ENCODE measurements at places on chromosomes 1 and 21.

- no peak for DNase-seq
Measured at GRCh38 chr1:89624314-89624713, 8.6 kb upstream of the LRRC8C start.

GRCh38 chr1:61395146-61395800 lies 312.9 kb downstream of the NFIA start:
- no peak for DNase-seq

- no peak for DNase-seq
Measured at GRCh38 chr1:9149837-9150581, 21.1 kb upstream of the GPR157 start.

GRCh38 chr21:37257511-37257966 lies 9.6 kb downstream of the VPS26C start:
- DNase-seq: no peak

GRCh38 chr1:185284116-185284515 lies 32.9 kb downstream of the IVNS1ABP start:
- DNase-seq: no peak

DNA sequence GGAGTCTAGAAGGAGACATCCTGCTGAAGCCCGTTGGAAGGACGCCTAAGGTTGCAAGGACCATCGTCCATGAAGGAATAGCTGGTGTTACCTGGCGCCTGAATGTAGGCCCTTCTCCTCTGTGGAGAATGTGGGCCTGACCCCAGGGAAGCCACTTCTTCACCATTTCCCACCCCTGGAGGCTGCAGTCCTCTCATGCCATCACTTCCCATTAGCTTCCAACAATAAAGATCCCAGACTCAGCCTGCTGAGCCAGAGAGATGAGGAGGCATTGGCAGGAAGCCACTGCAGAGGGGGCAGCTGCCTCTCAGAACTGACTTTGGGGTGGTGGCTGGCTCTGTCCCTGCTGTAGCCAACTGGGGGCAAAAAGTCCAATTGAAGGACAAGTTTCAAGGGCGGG lies 21.3 kb upstream of the KCNE2 start:
- no peak for DNase-seq

- DNase-seq: no peak
Measured at GRCh38 chr1:54275349-54275748, 75.4 kb downstream of the MRPL37 start.

DNA sequence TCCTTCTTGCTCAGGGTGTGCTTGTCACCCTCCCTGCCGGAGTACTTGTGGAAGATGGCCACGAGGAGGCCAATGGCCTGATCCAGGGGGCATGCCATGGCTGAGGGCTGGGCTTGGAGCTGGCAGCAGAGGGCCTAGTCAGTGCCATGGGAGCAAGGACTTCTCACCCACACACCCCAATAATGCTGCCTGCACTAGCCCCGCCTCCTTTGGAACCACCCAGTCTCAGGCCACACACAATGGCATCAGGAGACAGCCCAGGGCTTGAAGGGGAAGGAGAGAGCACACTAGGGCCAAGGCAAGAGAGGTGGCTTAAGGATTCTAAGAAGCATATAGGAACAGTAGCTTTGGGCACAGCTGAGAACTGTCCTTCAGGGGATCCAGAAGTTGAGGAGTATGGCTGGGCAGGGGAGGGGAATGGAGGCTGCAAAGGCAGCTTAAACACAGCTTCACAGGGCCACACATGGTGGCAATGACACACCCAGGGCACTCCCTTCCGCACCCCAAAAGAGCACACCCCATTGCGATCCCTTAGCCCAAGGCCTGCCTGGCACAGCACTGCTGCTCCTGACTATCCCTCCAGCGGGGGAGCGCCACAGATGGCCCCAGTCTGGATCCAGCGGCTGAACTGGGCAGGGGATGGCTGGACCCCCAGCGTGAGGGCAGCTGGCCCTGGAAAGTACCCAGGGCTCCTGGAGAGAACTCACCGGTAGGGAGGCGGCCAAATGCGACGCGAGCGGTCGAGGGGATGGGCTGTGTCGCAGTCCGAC lies at the start of gene S100A6:
Gene S100A6, minus strand, starts transcription at position 750 of the 770 bp plus-strand sequence. Its CDS starts 652 bp downstream, at position 98.
- DNase-seq: no peak

DNA sequence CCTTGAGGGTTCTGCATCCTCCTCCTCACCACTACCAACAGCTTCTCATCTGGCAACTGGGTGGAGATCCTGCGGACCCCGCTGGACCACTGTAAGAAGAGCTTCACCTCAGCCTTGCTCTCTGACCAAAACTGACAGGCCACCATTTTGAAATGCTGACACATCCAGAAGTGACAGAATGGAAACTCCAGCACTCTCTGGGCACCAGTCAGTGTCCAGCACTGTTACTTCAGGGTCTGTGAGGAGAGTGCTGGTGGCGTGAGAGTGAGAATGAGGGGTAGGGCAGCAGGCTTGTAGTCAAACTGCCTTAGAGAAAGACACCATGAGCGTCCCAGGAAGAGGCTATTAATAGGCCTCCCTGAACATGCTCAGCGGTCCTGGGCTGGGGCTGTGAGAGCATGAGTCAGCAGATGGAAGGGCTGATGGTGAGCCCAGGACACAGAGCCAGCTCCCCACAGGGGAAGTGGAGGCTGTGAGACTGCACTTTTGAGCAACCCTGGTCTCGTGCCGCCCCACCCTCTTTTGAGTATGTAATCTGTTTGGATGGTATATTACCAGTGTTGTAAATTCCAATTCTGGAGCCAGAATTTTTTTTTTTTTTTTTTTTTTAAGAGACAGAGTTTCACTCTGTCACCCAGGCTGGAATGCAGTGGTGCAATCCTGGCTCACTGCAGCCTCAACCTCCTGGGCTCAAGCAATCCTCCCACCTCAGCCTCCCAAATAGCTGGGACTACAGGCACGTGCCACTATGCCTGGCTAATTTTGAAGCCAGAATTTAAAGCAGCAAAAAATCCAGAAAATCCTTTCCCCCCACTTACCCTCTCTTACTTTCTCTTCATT lies 34.4 kb upstream of the SLC30A1 start:
- peak; percentile 29 for DNase-seq

- DNase-seq: no peak
Measured at GRCh38 chr1:183710734-183711133, 57.6 kb upstream of the APOBEC4 start.

GRCh38 chr1:159849626-159850366 lies 12.7 kb downstream of the VSIG8 start:
- no peak for DNase-seq

- DNase-seq: no peak
Measured at GRCh38 chr1:222616525-222616924, 1.4 kb upstream of the MIA3 start.

DNA sequence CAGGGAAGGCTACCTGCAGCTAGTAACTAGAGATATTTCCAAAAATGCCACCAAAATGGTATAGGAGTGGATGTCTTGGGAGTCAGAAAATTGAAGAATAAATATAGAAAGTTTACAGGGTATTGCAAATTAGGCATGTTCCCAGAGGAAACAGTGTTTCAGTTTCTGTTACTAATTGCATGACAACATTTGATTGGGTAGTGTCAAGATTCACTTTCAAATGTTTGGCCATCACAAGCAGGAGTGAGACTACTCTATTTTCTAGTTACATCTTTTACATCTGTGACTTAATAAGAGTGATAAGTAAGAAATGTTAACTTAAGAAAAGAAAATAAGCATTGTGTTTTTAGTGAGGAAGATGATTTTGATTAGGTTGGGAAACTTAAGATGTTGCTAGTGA lies 30.2 kb downstream of the AMY1C start:
- peak; percentile 16 for DNase-seq

DNA sequence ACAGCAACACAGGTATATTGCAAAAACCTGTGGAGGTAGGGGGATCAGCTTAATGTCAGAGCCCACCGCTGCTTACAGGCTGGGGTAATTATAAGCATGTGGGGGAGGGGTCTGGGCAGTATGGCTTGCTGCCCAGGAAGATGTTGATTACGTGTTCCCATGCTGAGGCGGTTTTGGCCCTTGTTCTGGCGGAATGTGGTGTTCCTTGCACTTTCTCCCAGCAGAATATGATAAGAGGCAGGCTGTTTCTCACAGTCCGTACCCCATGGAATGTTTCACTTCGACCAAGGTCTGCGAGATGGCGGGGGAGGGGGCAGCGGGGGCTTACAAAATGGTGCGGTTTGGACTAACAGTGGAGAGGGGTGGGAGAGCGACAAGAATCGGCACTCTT lies 9.8 kb upstream of the HPCAL4 start:
- no peak for DNase-seq

DNA sequence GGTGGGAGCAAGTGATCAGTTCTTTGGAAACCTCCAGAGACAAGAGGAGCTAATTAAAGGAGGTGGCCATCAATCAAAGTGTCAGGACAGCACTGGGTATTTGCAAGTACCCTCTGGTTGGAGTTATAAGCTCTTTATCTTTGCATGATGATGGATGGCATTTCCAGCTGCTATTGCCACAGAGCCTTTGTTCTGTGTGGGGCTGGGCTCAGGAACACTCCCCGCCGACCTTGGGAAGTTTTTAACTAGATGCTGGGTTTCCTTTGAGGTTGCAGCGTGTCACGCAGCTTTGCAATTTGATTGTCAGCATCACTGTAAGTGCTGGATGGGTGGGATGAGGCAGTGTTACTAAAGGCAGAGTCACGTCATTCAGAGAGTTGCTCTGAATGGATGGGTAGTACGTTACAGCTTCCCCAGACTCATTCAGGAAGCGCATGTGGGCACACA lies 68.9 kb downstream of the CNIH3 start:
- DNase-seq: no peak

DNA sequence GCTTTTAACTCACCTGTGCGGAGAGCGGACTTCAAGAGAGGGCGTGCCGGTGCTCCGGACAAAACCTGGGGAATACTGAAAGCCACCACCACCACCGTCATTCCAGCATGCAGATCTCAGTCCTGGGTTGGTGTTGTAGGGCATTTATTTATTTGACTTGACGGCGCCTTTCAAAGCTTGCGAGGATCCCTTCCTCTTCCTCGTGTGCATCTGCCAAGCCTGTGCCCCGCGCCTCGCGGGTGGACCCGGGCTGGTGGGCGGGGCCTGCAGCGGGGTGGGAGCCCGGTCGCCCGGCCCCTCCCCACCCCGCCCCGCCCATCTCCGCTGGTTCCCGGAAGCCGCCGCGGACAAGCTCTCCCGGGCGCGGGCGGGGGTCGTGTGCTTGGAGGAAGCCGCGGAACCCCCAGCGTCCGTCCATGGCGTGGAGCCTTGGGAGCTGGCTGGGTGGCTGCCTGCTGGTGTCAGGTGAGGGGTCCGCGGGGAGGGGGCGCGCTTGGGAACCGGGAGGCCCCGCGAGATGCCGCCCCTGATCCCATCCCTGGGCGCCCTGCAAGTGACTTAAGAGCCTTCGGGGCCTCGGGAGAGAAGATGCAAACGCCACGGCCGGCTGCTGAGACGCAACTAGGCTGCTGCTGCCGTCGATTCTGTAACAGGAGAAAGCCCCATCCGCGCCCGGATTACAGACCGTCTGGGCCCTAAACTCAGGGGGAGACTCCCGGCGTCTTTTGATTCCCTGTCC lies at the start of gene IL10RB:
Gene IL10RB, plus strand, starts transcription at position 318 of the 739 bp plus-strand sequence. Its CDS starts 99 bp downstream, at position 417.
- peak; percentile 80 for DNase-seq

- DNase-seq: no peak
Measured at GRCh38 chr1:176066709-176067108, 140.4 kb downstream of the COP1 start.

DNA sequence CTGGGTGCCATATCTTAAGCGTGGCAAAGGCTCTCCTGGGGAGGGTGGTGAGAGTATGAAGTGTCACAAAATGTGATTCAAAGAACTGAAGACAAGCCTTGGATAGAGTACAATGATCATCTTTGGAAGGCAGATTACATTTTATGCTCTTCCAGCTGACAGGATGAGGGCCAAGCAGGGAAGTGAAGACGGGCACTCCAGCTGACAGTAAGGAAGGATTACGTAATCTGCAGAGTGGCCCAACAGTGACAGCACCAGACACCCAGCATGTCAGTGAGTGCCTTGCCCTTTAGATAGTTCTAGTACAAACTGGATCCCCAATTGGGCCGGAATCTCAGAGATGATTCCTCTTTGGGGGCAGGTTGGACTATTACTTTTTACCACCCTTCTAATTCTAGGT lies 52.7 kb downstream of the UBE2T start:
- DNase-seq: no peak

DNA sequence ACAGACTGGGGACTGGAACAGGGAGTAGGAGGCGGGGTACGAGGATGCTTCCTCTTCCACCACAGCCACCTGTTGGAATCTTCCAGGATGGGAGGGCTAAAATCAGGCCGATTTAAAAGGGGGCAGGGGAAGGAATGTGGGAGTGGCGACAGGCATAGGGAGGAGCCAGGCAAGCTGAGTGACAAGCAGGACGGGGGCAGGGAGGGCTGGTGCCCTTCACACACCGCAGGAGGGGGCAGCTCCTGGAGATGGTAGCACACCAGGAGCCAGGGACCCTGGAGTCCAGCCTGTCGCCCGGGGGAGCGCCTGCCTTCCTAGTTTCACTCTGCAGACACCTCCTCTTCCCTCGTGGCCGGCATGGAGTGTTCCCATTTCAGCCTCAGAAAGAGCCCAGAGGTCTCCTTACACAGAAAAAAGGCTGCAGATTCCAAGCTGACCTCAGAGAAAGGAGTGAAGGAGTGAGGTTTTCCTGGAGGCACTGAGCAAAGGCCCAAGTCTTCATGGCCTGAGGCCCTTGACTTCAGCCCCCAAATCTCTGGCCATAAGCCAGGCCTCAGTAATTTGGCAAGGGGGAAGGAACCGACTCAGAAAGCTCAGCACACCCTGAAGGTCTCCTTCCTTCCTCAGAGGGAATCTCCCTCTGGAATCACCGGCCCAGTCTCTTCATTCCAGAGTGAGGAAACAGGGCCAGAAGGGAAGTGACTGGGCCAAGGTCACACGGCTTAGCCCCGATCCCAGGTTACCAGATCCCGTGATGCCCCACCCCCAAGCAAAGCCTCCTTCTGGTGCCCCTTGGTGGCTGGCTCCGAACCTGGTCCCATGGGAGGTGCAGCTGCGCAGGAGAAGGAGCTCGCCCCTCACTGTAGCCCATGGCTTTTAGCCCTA lies 8.1 kb downstream of the BLACAT1 start:
- no peak for DNase-seq

DNA sequence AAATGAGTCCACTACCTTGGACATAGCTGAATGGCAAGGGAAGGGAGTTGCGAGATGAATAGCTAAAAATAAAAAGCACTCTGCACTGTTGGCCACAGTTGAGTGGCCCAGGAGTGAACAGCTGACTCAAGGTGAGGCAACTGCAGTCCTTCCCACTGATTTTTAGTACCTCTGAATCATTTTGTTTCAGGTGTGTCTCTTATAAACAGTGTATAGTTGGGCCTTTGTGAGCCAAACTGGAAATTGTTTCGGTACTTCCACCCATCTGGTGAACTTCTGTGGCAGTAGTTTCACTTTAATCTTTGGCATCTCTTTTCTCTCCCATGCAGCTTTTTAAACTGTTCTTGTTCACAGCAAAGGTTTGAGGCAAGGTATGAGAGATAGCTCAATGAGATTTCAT lies 122.7 kb downstream of the VAV3 start:
- DNase-seq: peak; percentile 60

- DNase-seq: peak; percentile 54
Measured at GRCh38 chr1:231420959-231421545, 1.0 kb downstream of the EGLN1 start.

- no peak for DNase-seq
Measured at GRCh38 chr1:218587900-218588299, 242.8 kb downstream of the TGFB2 start.

- DNase-seq: no peak
Measured at GRCh38 chr1:65985393-65986066, 192.8 kb downstream of the PDE4B start.

Measured in MM.1S (cell line).